ENCODE measurements at places on chromosomes 7 and 10.

GRCh38 chr7:130912082-130912861 is 178.3 kb upstream of the KLF14 start:
- H3K4me1 ChIP-seq = peaks cover 22% of the 10 kb centered on the region
- no peak for DNase-seq
- peak overlapping the region; percentile 96 for H3K4me3 ChIP-seq
- peak overlapping the region; percentile 89 for H3K27ac ChIP-seq
- H3K27me3 ChIP-seq = no peaks in the 10 kb centered on the region

- H3K4me1 ChIP-seq = no peaks in the 10 kb centered on the region
- H3K27me3 ChIP-seq = peaks cover 6% of the 10 kb centered on the region
- no peak overlapping the region for H3K4me3 ChIP-seq
- no peaks in the 10 kb centered on the region for H3K36me3 ChIP-seq
- DNase-seq = no peak
Observed at GRCh38 chr10:77554996-77555397, 82.6 kb downstream of the KCNMA1 start.

GRCh38 chr7:126210707-126211106 is 1042.0 kb downstream of the GRM8 start:
- H3K4me1 ChIP-seq = no peaks in the 10 kb centered on the region
- H3K27ac ChIP-seq = no peak overlapping the region
- H3K4me3 ChIP-seq = no peak overlapping the region
- H3K27me3 ChIP-seq = no peaks in the 10 kb centered on the region
- H3K36me3 ChIP-seq = no peaks in the 10 kb centered on the region
- DNase-seq = no peak

DNA sequence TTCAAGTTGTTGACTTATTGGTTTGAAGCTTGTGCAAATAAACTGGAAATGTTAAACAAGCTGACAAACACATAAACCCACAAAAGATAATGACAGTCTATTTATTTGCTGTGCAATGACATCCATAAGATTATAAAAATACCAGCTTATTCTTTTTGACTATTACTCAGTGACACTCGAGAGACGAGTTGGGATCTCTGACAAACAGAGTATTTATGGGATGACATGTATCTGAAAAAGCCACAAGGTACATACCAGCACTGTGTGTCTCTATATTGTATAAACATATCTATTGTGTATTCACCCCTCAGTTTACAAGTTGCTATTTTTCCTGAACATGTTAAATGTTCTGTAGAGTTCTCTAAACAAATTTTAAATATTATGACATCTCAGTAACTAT is 88.9 kb downstream of the CHRM2 start:
- no peaks in the 10 kb centered on the region for H3K36me3 ChIP-seq
- H3K4me3 ChIP-seq = no peak overlapping the region
- H3K27me3 ChIP-seq = no peaks in the 10 kb centered on the region
- no peak for DNase-seq
- H3K27ac ChIP-seq = no peak overlapping the region
- H3K4me1 ChIP-seq = no peaks in the 10 kb centered on the region

- H3K4me1 ChIP-seq = no peaks in the 10 kb centered on the region
- no peaks in the 10 kb centered on the region for H3K27me3 ChIP-seq
- no peak overlapping the region for H3K27ac ChIP-seq
- no peak overlapping the region for H3K4me3 ChIP-seq
Observed at GRCh38 chr10:118568327-118568848, 27.1 kb downstream of the PRLHR start.

DNA sequence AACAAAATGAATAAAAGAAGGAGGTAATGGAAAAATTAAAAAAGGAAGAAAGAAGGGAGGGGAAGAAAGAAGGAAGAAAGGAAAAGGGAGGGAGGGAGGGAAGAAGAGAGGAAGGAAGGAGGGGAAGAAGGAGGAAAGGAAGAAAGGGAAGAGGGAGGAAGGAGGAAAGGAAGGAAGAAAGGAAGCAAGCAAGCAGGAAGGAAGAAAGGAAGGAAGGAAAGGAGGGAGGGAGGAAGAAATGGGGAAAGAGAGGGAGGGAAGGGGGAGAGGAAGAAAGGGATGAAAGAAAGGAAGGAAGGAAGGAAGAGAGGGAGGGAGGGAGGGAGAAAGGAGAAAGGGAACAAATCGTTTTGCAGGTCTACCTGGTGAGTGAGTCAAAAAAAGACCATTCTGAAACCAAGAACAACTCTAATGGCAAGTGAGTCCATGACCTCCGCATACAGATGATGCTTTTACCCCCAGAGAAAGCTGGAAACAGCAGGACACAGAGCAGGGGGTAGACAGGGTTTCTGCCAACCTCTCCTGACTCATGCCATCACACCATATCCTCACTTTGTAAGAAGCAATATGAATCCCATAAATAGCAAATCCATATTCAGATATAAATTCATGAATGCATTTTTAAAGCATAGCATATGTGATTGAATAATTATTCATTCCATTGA is 1112.9 kb upstream of the AUTS2 start:
- H3K27me3 ChIP-seq = no peaks in the 10 kb centered on the region
- H3K36me3 ChIP-seq = no peaks in the 10 kb centered on the region
- no peak for DNase-seq
- no peaks in the 10 kb centered on the region for H3K4me1 ChIP-seq
- H3K4me3 ChIP-seq = no peak overlapping the region

DNA sequence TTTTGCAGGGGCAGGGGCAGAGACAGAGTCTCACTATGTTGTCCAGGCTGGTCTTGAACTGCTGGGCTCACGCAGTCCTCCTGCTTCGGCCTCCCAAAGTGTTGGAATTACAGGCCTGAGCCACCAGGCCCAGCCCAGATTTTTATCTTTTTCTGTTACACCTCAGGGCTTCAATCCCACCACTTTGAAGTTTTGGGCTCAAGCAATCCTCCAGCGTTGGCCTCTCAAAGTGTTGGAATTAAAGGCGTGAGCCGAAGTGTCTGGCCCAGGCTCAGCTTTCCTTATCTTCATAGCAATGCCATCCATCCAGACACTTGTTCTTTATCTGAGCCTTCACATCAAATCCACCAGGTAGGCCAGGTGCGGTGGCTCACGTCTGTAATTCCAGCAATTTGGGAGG is 4.1 kb downstream of the TAF6 start:
- no peak for DNase-seq
- H3K27me3 ChIP-seq = no peaks in the 10 kb centered on the region
- H3K4me1 ChIP-seq = peaks cover 5% of the 10 kb centered on the region
- H3K4me3 ChIP-seq = no peak overlapping the region
- H3K27ac ChIP-seq = no peak overlapping the region
- H3K36me3 ChIP-seq = peaks cover 3% of the 10 kb centered on the region

GRCh38 chr10:85609509-85609908 is 757.1 kb downstream of the GRID1 start:
- no peak for DNase-seq
- no peaks in the 10 kb centered on the region for H3K36me3 ChIP-seq
- no peak overlapping the region for H3K27ac ChIP-seq
- no peak overlapping the region for H3K4me3 ChIP-seq

- no peak overlapping the region for H3K27ac ChIP-seq
- H3K27me3 ChIP-seq = no peaks in the 10 kb centered on the region
- no peak overlapping the region for H3K4me3 ChIP-seq
- H3K36me3 ChIP-seq = no peaks in the 10 kb centered on the region
- H3K4me1 ChIP-seq = peaks cover 3% of the 10 kb centered on the region
- DNase-seq = no peak
Observed at GRCh38 chr7:77548206-77548605, 11.1 kb downstream of the PTPN12 start.

GRCh38 chr10:98488669-98489430 is 42.1 kb upstream of the HPS1 start:
- no peaks in the 10 kb centered on the region for H3K4me1 ChIP-seq
- no peaks in the 10 kb centered on the region for H3K27me3 ChIP-seq
- H3K27ac ChIP-seq = no peak overlapping the region
- H3K36me3 ChIP-seq = no peaks in the 10 kb centered on the region
- no peak overlapping the region for H3K4me3 ChIP-seq

DNA sequence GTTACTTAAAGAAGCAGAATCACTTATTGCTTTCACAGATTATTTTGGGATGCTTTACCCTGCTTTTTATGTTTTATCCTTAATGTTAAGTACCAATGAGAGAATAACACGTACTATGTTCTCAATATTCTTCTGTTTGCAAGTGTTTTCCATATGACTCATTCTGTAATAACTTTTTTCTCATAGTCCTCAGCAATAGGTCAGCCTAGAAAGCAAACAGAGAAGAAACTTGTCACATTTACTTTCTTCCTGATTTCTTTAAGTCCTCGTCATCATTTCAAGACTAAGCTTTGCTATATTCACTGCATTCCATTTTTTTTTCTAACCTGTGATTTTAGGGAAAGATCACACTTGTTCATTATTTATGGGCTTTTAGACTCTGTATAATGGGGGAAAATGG is 6.8 kb upstream of the AGR2 start:
- H3K4me1 ChIP-seq = no peaks in the 10 kb centered on the region
- H3K4me3 ChIP-seq = no peak overlapping the region
- no peak overlapping the region for H3K27ac ChIP-seq
- no peaks in the 10 kb centered on the region for H3K36me3 ChIP-seq
- H3K27me3 ChIP-seq = peaks cover 2% of the 10 kb centered on the region

- H3K4me3 ChIP-seq = no peak overlapping the region
- no peak for DNase-seq
- H3K27me3 ChIP-seq = peaks cover 5% of the 10 kb centered on the region
- no peak overlapping the region for H3K27ac ChIP-seq
- no peaks in the 10 kb centered on the region for H3K4me1 ChIP-seq
Observed at GRCh38 chr10:35690534-35690933, 48.4 kb upstream of the FZD8 start.

DNA sequence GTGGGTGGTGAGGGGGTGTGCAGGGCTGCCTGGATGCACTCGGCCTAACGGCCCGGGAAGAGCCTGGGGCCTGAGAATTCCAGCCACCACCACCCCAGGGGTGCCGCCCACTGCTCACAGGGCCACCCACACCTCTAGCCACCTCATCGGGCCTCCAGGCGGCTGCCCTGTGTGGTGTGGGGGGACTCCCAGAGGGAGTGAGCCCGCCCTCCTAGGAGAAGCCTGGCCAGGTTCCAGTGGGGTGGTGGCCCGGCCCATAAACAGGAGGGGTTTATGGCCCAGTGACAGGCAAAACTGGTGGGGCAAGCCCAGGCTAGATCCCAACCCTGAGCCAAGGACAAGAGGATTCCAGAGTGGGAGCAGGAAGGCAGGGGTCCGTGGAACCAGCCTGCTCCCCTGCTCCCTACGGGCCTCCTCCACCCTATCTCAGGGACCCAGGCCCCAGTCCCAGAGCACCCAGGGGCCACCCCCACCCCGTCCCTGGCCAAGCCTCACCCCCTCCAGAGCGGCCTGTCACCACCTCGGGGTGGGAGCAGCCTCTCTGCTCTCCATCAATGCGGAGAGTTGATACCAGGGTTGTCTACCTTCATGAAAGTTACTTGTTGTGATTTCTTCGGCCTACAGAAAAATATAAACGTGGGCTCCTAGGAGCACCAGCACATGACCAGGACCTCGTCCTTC is 20.2 kb upstream of the PDGFA start:
- peaks cover 4% of the 10 kb centered on the region for H3K27me3 ChIP-seq
- H3K36me3 ChIP-seq = no peaks in the 10 kb centered on the region
- no peak overlapping the region for H3K4me3 ChIP-seq
- DNase-seq = no peak

- H3K27ac ChIP-seq = no peak overlapping the region
- H3K4me3 ChIP-seq = no peak overlapping the region
- DNase-seq = no peak
- H3K27me3 ChIP-seq = peaks cover 2% of the 10 kb centered on the region
- no peaks in the 10 kb centered on the region for H3K4me1 ChIP-seq
- no peaks in the 10 kb centered on the region for H3K36me3 ChIP-seq
Observed at GRCh38 chr10:3478153-3478552, 305.6 kb upstream of the PITRM1 start.

- H3K4me1 ChIP-seq = no peaks in the 10 kb centered on the region
- H3K27me3 ChIP-seq = no peaks in the 10 kb centered on the region
- H3K4me3 ChIP-seq = no peak overlapping the region
- no peak for DNase-seq
- no peaks in the 10 kb centered on the region for H3K36me3 ChIP-seq
Observed at GRCh38 chr10:21141946-21142492, 244.9 kb upstream of the NEBL start.

DNA sequence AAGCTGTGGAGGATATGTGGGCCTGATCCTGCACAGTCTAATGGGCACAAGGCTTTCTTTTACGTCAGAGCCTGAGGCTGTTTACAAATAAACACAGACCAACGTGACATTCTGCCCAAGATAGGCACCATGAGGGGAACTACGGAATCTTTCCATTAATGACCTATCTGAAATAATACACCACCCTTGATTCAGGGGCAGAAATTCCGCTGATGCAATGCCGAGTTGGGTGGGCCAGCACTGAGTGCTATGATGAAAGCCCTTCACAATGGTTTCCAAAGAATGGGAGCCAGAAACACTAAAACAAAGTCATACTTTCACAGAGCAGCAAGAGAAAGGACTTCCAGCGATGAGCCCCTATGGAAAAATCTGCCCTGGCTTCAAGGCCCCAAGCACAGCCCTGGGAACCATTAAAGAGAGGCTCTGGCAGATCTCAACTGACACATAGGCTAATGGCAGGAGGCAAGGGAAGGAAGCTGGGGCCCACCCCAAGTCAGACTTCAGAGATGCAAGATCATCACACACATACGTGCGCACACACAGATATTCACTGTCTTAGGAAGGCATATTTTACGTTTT is 72.2 kb upstream of the DLX6 start:
- no peak overlapping the region for H3K27ac ChIP-seq
- no peaks in the 10 kb centered on the region for H3K4me1 ChIP-seq
- no peaks in the 10 kb centered on the region for H3K27me3 ChIP-seq
- no peak for DNase-seq
- H3K4me3 ChIP-seq = no peak overlapping the region
- no peaks in the 10 kb centered on the region for H3K36me3 ChIP-seq

- H3K36me3 ChIP-seq = no peaks in the 10 kb centered on the region
- no peak overlapping the region for H3K4me3 ChIP-seq
- no peaks in the 10 kb centered on the region for H3K27me3 ChIP-seq
Observed at GRCh38 chr10:22624287-22624738, 90.1 kb downstream of the PIP4K2A start.

DNA sequence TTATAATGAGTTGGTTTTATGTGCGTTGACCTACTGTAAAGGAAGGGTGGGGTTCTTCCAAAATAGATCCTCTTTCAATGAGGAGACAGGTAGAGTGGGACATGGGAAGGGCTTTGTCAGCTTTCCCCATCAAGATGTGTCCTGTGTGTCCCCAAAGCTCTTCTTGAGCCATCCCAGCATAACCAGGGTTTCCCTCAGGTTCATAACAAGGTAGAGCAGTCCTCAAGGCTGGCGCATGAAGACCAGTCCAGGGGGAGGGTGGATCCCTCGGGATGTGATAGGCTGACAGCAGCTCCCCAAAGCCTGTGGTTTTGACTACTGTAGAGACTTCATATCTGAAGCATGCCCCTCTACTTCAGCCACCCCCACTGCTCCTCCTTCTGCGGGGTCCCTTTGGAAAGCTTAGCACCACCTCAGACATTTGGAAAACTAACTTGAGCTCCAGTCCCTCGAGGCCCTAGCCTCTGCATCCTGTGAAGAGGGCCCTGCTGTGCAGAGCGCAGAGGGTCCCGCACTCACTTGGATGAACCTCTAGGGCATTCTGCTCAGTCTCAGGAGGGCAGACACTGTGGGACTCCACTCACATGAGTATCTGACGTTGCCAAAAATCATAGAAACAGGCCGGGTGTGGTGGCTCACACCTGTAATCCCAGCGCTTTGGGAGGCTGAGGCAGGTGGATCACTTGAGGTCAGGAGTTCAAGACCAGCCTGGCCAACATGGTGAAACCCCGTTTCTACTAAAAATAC is 1.1 kb upstream of the GIMAP8 start:
- H3K27me3 ChIP-seq = no peaks in the 10 kb centered on the region
- H3K4me3 ChIP-seq = peak overlapping the region; percentile 35
- H3K27ac ChIP-seq = peak overlapping the region; percentile 94
- no peaks in the 10 kb centered on the region for H3K36me3 ChIP-seq
